ENCODE measurements at places on chromosomes 5 and 9.

GRCh38 chr9:130675396-130675795 is 11.0 kb downstream of the PRDM12 start:
- no peak overlapping the region for H3K27ac ChIP-seq
- H3K36me3 ChIP-seq, result no peaks in the 10 kb centered on the region
- H3K27me3 ChIP-seq, result peaks cover 51% of the 10 kb centered on the region
- H3K4me1 ChIP-seq, result no peaks in the 10 kb centered on the region
- no peak overlapping the region for H3K4me3 ChIP-seq
- no peak for DNase-seq

GRCh38 chr9:83505282-83505681 is 32.9 kb downstream of the FRMD3 start:
- peak; percentile 89 for DNase-seq
- peak overlapping the region; percentile 46 for H3K27ac ChIP-seq
- H3K36me3 ChIP-seq, result no peaks in the 10 kb centered on the region
- H3K27me3 ChIP-seq, result no peaks in the 10 kb centered on the region
- H3K4me1 ChIP-seq, result peaks cover 13% of the 10 kb centered on the region

GRCh38 chr5:59673438-59674058 is 220.0 kb downstream of the PDE4D start:
- H3K4me1 ChIP-seq, result no peaks in the 10 kb centered on the region
- no peaks in the 10 kb centered on the region for H3K27me3 ChIP-seq
- no peak overlapping the region for H3K4me3 ChIP-seq
- no peaks in the 10 kb centered on the region for H3K36me3 ChIP-seq
- peak; percentile 73 for DNase-seq

- H3K27me3 ChIP-seq, result no peaks in the 10 kb centered on the region
- no peaks in the 10 kb centered on the region for H3K4me1 ChIP-seq
- no peak overlapping the region for H3K27ac ChIP-seq
- H3K36me3 ChIP-seq, result no peaks in the 10 kb centered on the region
Measured at GRCh38 chr5:149445739-149446369, 66.8 kb upstream of the IL17B start.

GRCh38 chr5:153517241-153517611 is 26.8 kb downstream of the GRIA1 start:
- H3K27me3 ChIP-seq, result no peaks in the 10 kb centered on the region
- H3K4me1 ChIP-seq, result 0 out of 2 replicates have a peak, but pooled peaks cover 6% of the 10 kb centered on the region
- no peak overlapping the region for H3K27ac ChIP-seq
- H3K4me3 ChIP-seq, result no peak overlapping the region

GRCh38 chr5:123080215-123080614 is 8.8 kb upstream of the PRDM6 start:
- no peaks in the 10 kb centered on the region for H3K4me1 ChIP-seq
- H3K27me3 ChIP-seq, result no peaks in the 10 kb centered on the region
- H3K36me3 ChIP-seq, result no peaks in the 10 kb centered on the region
- H3K4me3 ChIP-seq, result no peak overlapping the region

DNA sequence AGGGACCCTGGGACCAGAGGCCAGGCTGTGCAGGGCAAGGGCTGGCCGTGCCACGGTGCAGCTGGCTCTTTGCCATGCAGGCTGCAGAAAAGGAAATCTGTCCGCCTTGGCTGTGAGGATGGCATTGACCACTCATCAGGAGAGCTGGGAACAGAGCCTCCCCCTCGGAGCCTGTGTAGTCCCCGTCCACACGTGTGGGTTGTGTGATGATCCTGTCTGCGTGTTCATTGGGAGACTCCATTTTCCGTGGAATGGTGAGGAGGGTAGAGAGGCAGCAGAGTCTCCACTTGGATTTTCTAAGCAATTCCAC is 47.7 kb downstream of the EHMT1 start:
- no peaks in the 10 kb centered on the region for H3K27me3 ChIP-seq
- 0 out of 2 replicates have a peak, but pooled peaks cover 4% of the 10 kb centered on the region for H3K36me3 ChIP-seq
- peaks cover 27% of the 10 kb centered on the region for H3K4me1 ChIP-seq
- no peak for DNase-seq
- H3K27ac ChIP-seq, result peak overlapping the region; percentile 87
- peak overlapping the region; percentile 22 for H3K4me3 ChIP-seq

Data from MM.1S (cell line).